Cortex of kidney (tissue), 1 donor: ENCODE measurements at places on chromosomes 4 and X.

DNA sequence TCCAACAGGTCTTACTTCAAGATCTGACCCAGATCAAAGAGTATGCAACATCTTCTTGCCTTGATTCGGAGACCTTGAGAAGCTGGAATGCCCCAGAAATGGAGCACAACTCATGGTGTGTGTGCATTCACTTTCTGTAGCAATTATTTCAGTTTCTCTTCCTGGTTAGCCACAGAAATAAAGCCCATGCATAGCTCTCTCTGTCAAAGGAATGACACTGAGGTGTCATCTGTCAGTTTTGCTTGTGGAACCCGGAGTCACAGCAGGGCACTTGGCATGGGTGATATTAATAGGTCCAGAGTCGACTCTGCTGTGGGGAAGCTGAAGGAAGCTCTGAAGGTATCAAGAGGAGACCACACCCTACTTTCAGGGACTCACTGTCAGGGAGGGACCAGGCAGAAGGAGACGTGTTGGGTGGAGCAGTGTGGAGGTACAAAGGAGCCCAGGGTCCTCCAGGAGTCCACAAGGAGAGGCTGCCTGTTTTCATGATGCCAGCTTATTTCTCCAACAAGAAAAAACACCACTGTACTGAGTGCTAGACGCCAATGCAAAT is 10.7 kb downstream of the CLNK start:
- DNase-seq = no peak

DNA sequence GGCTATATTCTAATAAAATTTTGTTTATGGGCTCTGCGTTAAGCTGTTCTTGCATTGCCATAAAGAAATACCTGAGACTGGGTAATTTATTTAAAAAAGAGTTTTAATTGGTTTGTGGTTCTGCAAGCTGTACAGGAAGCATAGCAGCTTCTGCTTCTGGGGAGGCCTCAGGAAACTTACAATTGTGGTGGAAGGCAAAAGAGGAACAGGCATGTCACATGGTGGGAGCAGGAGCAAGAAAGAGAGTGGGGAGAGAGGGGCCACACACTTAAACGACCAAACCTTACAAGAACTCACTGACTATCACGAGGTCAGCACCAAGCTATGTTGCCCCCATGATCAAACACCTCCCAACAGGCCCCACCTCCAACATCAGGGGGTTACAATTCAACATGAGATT is 74.0 kb downstream of the FHDC1 start:
- DNase-seq = no peak

GRCh38 chr4:24126776-24127175 is 236.9 kb upstream of the PPARGC1A start:
- no peak for DNase-seq

- no peak for DNase-seq
These were observed 130.2 kb downstream of the ENOX2 start for GRCh38 chrX:130772776-130773143.

GRCh38 chr4:123418351-123418931 is 21.8 kb downstream of the SPRY1 start:
- no peak for DNase-seq

GRCh38 chr4:186946136-186946535 is 222.5 kb upstream of the FAT1 start:
- DNase-seq = no peak

DNA sequence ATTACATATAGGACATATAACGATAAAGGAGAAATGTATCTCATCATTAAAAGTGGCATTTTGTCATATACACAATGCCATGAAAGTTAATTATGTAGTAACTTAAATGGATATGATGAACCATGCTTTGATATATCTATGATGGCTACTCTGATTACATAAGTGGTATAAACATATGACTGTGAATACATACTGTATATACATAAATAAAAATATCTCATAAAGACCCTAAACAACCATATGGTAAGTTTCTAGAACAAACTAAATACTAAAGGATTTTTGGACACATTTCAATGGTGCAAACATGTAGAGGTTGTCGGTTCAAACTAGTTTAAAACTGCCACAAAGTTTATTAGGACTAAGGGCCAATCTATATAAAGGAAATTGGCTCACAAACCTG is 849.6 kb upstream of the INTU start:
- DNase-seq = no peak

- DNase-seq = no peak
These were observed 50.4 kb downstream of the CCDC160 start for GRCh38 chrX:134287346-134287745.

DNA sequence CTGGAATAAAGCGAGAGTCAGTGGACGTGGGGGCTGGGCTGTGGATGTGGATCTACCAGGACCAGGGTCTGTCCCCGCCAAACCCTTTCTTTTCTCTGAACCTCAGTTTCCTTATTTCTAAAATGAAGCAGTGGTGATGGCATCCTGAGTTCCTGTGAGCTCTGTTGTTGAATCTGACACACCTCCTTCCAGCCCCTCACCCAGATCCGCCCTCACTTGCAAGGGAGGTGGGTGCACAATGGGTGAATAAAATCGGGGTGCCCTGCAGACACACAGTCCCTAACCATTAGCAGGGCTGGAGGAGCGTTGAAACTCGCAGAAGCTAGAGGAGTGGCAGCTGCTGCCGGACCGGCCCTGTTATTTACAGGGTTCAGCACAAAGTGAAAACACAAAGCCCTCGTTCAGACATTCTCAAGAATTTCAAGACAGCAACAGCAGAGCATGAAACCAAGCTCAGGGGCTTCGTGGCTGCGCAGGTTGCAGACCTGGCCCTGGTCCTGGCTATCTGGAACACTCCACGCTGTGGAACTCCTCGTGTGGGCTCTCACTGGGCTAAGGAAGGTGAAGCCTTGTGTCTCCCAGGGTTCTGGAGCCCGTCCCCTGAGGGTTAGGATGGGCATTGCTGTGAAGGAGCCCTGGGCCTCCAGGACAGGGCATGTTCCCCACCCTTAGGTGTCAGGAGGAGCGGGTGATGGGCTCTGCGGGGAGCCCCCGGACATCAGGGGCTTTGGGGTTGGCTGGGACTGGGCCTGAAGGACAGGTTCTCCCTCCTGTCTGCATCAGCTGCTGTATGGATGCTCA is 42.9 kb downstream of the PSAPL1 start:
- DNase-seq = no peak

- DNase-seq = no peak
These were observed 103.6 kb downstream of the UCHL1 start for GRCh38 chr4:41360214-41360920.

GRCh38 chr4:59650861-59651260 is 1549.3 kb upstream of the ADGRL3 start:
- no peak for DNase-seq

- no peak for DNase-seq
These were observed 256.8 kb downstream of the TRIML1 start for GRCh38 chr4:188396037-188396436.

- no peak for DNase-seq
These were observed 17.6 kb downstream of the SLIT2 start for GRCh38 chr4:20269320-20269719.

GRCh38 chr4:123545667-123546572 is 149.3 kb downstream of the SPRY1 start:
- no peak for DNase-seq

GRCh38 chrX:47452112-47452511 is 30.9 kb downstream of the ZNF41 start:
- no peak for DNase-seq

GRCh38 chrX:48472851-48473703 is 2.9 kb upstream of the FTSJ1 start:
- DNase-seq = no peak

DNA sequence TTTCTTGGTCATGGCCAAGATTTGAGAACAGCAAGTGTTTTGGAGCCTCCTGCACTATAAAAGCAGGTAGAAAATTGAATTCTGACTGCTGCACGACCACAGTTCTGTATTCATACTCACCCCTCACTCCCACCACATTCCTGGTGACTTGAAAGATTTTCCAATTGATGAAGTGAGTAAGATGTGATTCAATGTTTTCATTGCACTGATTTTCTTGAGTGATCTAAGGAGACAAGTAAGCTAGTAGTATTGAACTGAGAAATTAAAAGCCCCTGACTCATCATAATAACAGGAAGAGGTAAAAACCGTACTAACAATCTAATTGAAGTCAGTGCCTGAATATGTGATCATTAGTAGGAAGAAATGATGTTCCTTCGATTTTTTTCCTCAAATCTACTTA is 6.1 kb upstream of the SEC24D start:
- no peak for DNase-seq

GRCh38 chrX:150463566-150463965 is 100.4 kb downstream of the MAMLD1 start:
- no peak for DNase-seq

DNA sequence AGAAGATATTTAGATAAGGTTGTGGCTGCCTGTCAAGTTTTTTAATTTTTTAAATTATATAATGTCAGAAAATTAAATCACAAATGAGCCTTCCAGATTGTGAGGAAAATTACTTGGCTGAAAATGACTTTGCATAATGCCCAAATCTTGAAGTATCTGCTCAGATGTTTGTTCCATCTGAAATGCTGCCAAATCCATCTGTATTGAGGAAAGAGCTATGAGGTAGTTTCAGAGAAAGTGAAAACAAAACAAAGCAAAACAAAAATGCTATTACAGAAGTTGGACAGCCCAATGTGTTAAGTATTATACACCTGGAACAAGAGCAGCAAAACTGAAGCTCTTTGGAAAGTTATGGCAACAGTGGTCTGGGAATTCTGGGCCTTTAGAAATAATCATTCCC is 23.3 kb upstream of the GUCY1B1 start:
- no peak for DNase-seq

GRCh38 chr4:173170182-173170778 is 1.7 kb downstream of the GALNT7 start:
- DNase-seq = no peak

DNA sequence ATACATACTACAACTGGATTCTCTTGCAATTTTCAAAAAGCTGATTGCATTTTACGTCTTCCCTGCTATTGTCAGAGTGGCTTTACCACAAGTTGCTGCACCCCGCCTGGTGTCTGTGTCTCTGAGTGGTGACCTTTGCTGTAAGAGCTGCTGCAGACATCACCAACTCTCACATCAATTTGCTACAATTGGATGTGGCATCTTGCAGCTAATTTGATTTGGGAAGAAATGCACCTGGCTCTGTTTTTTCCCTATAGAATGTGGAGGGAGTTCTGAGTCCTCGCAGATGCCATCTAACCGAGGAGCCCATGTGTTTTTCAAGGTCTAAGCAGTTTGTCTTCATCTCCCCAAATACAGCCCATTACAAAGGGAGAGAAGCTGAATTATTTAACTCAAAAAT is 73.8 kb upstream of the PHOX2B start:
- no peak for DNase-seq

DNA sequence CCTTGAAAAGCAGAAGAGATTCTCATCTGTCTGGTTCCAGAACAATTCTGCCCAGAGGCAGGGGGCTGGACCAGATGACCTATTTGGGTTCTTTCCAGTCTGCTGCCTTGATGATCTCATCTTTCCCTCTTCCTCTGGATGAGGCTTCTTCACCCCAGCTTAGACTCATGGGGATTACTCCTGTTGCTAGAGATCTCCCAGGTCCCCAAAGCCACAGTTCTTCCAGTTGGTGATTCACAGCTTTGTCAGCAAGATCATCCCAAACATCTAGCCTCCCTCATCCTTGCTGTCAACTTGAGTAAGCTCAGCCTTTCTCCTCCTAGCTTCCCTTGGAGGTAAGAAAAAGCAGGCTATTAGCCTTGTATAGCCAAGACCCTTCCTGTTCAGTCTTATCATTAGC is 64.2 kb upstream of the PJA1 start:
- no peak for DNase-seq

- DNase-seq = no peak
These were observed 25.7 kb upstream of the SLC7A11 start for GRCh38 chr4:138267835-138268234.

- DNase-seq = no peak
These were observed 112.2 kb upstream of the ANXA3 start for GRCh38 chr4:78439328-78439727.

DNA sequence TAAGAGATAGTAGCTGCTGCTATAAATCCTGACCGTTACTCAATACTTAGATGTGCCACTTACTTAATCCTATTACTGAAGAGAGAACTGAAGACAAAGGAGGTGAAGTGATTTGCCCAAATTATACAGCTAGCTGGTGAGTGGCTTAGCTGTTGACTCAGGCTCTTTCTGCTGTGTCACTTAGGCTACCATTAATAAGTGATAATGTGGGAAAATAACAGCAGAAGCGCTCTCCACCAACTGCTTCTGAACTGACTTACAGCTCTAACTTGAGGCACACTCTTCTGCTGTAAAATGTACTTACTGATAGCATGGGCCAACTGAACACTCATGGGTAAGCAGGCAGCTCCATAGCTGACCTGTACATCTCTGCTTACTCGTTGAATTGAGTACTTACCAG is 7.5 kb upstream of the KLHL5 start:
- DNase-seq = no peak

DNA sequence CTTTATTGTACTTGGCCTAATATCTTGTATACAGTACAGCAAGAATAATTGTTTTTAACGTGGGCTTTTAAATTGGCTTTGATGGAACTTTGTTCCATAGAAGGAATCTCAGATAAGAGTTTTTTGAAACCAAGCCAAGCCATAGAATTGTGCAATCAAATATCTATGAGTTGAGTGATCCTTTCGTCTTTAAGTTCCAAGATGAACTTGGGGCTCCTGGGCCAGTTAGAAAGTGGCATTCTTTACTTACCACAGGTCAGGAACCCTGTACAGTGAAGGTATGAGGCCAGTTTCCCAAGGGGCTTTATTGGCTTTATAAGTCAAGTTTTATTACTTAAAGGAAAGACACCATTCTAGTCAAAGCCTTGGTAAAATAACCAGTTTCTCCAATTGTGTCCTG is 2104.2 kb downstream of the PCDH7 start:
- no peak for DNase-seq

- DNase-seq = no peak
These were observed 54.5 kb upstream of the C1QTNF7 start for GRCh38 chr4:15373363-15373762.

- no peak for DNase-seq
These were observed 24.0 kb upstream of the DSPP start for GRCh38 chr4:87584222-87584908.

- DNase-seq = no peak
These were observed 4.0 kb upstream of the SLC10A7 start for GRCh38 chr4:146525754-146526153.

DNA sequence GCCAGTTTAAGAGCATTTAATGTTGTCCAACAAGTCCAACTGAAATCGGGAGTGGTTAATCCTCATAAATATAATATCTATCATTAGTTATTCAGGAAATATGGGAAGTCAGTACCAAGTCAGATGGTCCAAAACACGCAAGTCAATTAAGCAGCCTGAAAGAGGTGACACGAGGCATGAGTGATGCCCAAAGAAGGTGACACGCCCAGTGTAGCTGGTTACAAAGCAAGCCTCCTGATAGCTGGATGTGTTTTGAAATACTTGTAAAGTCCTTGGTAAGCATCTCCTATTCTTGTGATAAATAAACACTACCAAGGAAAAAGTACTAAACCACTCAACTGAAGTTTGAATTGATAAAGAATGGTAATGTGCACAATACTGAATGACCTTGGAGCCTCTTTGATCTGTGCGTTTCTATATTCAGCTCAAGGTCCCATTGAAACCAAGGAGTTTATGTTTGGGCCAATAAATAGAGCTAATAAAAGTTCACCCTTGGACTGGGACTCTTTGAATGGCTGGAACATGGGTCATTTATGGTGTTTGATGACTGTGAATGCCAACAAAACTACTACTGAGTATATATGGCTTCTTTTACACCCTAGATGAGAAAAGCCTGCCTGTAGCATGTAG is 93.2 kb upstream of the KLF3 start:
- no peak for DNase-seq
